Activated naive CD8-positive, alpha-beta T cell treated with anti-CD3 and anti-CD28 coated beads for 36 hours (primary cell): ENCODE measurements at places on chromosomes 6 and 20.

DNA sequence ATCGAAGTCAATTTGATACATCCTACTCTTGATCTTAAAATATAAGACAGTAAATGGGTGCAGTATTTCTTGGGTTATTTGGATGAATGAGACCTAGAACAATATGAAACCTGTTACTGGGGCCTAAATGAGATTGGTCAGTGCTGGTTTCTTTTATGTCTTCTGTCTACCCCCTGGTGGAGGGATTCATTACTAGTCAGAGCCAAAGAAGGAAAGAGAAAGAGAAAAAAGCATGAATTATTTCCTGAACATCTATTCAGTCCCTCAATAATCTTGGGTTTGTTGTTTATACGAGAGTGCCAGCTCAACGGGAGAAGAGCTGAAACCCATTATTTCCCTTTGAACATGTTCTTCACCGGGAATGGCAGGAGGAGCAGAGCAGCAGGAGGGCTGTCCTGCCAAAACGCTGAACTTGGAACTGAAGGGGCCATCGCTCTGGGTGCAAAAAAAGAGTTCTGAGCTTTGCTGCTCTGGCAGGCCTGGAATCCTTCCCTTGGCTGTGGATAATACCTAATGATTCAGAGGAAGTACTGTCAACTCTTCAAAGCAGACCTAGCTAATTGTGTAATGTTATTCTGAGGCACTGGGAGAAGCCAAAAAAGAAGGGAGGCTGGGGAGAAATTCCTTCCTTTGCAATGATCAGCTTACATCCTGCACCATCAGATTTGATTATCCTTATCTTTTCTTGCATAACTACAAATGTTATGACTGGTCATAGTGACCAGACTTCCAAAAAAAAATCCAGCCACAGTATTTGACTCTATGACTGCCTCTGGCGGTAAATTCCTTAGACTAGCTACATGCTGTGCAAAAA is 72.0 kb downstream of the BLOC1S5 start:
- no peak for DNase-seq

- DNase-seq, result no peak
These were observed 12.8 kb downstream of the ADNP start for GRCh38 chr20:50918403-50918802.

GRCh38 chr6:169324656-169325459 is 71.2 kb upstream of the THBS2 start:
- no peak for DNase-seq

GRCh38 chr6:37521674-37522073 is 22.0 kb upstream of the CCDC167 start:
- no peak for DNase-seq

- no peak for DNase-seq
These were observed 111.9 kb downstream of the TBX18 start for GRCh38 chr6:84652356-84653026.

GRCh38 chr6:84263557-84263956 is 36.1 kb upstream of the CEP162 start:
- no peak for DNase-seq

DNA sequence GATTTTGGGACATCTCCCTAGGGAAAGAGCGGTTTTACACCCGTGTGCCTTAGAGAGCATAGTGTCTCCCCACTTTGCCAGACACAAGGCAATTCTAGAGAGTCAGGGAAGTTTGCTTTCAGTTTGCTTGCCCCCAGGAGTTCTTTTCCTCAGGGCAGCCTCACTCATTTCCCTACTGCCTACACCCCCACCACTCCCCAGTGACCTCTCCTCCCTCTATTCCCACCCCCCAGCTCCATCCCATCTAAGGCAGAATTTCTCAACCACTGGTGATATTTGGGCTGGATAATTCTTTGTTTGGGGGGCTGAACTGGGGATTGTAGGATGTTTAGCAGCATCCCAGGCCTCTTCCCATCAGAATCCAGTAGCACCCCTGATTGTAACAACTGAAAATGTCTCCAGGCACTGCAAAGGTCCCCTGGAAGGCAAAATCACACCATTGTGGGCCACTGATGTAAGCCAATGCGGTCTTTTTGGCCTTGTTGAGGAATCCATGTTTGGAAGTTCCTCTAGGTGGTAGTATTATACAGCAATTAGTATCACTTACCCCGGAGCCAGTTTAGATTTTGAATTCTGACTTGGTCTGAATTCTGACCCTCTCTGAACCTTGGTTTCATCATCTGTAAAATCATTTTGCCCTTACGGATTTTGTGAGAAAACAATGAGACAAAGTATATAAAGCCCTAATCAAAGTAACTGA is 1.3 kb downstream of the EPPIN start:
- DNase-seq, result no peak

GRCh38 chr6:163191704-163192537 is 222.6 kb upstream of the QKI start:
- no peak for DNase-seq

- no peak for DNase-seq
These were observed 12.5 kb downstream of the TNXB start for GRCh38 chr6:32096394-32097258.

GRCh38 chr20:34971561-34972235 is 16.0 kb downstream of the MYH7B start:
- DNase-seq, result no peak

DNA sequence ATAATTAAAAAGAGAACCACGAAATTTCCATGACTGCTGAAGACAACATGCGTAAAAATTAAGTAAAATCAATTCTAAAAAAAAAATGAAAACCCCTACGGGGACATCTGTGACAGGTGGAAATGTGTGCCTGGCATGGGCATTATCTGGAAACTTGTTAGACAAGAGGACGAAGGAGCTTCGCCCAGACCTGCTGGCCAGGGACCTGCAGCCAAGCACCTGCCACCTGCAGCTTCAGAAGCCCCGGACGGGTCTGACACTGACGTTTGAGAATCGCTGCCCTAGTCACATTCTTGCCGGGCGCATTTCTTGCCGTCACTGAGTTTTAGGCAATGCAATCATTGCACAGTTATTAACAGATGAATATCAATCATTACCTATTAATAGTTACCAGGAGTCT is 140.3 kb downstream of the SMOC2 start:
- DNase-seq, result no peak

DNA sequence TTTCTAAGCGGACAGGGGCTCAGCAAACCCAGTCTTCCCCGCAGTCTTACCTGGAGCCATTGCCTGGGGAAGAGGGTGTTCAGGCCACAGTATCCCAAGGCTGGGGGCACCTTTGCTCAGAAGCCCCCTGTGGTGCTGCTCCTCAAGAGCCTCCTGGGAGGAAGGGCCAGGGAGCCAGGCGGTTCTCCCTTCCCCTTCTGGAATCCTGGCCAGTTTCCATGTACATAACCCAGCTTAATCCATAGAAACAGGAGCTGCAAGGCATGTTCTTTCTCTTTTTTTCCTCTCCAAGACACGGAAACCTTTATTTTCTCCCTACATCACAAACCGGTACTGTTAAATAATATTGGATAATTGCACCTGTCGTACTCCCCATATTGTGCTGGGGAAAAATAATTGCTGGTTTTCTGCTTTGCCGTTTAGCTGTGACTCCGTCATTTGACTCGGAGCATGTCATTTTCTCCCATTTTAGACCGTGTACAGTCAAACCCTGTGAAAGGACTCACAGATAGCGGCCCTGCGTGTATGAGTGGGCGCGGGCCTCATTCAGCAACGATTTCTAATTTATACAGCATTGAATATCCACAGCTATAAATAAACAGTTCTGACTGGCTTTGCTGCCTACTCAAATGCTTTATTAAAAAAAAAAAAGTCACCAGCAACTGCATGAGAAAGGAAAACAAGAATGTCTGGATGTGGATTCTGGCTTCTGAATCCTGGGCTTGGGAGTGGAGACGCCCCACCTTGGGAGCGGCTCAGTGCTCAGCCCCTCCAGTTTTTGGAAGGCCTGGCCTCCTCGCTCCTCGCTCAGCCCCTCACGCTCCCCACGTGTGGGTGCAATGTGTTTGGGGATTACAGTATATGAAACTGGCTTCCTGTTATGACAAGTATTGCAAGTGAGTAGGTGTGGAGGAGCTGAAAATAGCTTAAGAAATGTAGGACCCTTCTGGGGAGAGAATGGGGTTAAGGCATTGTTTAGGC is 67.3 kb downstream of the ADTRP start:
- peak; percentile 80 for DNase-seq

DNA sequence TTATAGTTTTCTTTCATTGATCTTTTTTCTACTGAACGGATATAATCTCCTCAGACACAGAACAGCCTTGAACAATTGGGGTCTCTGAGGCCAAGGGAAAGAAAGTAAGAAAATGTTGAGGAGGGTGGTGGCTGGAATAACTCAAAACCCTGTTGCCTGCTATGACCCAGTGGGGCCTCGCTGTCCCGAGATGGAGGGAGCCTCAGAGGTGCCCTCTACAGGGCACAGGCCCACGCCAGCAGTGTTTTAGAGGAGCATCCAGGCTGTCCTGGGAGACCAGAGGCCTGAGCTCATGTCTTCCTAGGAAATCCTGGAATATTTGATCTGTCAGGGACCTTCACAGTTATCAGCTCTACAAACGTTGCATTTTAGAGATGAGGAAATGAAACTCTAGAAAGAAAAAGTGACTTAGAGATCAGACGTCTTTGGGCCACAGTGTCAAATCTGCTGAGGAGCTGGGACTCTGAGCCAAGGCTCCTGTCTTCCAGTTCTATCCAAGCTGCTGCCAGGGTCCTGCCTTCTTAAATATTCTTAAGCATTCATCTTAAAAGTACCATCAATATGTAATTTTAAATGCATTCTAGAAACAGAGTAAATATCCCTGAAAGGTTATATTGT is 26.3 kb downstream of the ALDH5A1 start:
- peak; percentile 23 for DNase-seq

DNA sequence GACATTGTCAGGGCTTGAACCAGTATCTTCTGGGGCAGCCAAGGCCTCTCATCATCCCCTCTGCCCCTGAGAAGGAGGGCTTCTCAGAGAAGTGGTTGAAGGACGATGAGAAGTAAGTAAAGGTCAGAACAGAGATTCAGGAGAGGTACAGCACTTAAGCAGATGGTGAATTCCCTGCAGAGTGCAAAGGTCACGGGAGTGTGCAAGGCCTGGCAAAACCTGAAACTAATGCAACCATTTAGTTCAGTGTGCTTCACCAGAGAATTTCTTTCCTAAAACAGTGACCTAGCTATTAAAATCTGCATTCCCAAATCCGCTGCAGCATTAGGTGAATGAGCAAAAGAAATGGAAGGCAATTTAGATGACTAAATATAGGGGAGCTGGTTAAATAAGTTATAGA is 58.4 kb downstream of the TRERF1 start:
- no peak for DNase-seq

- no peak for DNase-seq
These were observed 13.8 kb downstream of the SYTL3 start for GRCh38 chr6:158663625-158664165.

GRCh38 chr6:44044154-44044539 is 83.1 kb downstream of the MRPL14 start:
- no peak for DNase-seq

- DNase-seq, result no peak
These were observed 35.2 kb downstream of the PLCG1 start for GRCh38 chr20:41172296-41173140.

GRCh38 chr6:156281266-156281665 is 495.9 kb upstream of the ARID1B start:
- DNase-seq, result no peak

GRCh38 chr6:81552644-81553043 is 199.8 kb downstream of the TENT5A start:
- DNase-seq, result no peak

DNA sequence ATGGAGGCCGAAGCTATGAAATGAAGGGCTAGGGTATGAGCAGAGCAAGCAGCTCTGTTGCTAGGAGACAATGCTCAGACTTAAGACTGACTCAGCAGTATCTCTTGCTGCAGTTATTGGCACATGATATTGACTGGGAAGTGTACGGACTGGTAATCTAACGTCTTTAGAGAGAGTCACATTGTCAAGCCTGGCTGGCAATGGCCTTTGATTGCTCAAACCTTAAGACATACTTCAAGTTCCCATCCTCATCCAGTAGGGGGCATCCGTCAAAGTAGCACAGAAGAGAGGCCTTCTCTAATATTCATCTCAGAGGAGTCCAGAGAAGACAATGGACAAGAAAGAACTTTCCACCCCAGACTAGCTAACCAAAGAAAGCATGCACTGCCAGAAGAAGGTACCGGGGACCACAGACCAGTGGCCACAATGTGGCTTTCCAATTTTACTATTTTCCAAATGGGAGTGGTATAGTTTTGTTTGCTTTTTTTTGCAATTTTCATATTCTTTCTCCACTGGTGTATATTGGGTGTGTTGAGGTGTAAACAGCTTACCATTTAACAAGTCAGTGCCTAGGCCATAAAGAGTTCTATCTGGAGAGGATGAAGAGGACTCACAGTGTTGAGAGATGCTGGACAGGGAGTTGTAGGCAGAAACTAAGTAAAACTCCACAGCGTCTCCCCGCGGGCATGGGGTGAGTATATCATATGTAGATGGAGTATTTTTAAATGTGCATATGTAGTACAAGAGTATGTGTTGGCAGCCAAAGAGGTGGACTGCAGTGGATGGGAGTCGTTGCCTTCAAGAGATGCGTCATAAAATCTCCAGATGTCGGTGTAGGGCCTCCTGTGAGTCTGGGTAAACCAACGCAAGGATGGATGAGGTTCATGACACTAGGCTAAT is 36.7 kb downstream of the LRFN2 start:
- no peak for DNase-seq

DNA sequence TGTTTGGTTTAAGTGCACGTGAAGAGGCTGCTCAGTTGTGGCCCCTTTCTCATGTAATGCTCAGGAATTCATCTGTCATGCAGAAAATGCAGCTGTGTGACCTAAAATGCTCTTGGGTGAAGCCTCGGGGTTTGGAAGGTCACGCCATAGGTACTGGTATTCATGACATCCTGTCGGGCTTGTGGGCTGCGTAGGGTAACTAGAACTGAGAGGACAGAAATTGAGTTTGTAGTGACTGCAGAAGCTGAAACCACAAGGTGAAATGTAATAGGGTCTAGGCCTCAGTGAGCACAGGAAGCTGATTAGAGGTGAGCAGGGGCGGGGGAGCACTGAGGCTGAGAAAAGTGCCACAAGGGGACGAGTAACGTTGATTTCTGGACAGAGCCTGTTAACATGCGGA is 128.8 kb downstream of the SOBP start:
- peak; percentile 60 for DNase-seq

GRCh38 chr6:91376686-91377085 is 789.8 kb upstream of the MAP3K7 start:
- DNase-seq, result no peak

- no peak for DNase-seq
These were observed 72.9 kb downstream of the ZFP64 start for GRCh38 chr20:52118696-52119095.

DNA sequence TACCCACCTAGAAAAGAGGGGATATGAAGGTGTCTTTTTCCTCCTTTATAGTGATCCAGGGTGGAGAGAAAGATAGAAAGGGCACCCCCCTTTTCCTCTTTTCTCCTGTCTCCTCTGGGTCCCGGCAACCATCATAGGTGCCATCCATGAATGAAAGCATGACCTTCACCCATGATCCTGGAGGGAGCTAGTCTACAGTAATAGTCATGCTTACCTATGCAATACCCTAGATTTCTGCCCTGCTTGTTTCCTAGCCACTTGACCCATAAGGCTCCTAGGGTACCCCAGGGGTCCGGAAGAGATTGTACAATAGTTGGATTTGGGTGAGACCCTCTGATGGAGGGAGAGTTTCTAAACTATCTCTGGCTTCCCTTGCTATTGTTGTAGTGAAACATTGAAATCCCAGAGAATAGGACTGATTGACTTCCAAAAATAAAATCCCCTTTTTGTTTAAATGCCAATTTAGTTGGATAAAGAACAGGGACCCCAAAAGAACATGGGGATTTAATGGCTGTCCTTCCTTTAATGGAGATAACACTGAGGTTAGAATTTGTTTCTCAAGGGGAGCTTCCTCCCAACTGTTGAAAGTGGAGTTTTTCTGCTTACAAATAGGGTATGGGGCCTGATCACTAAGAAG is 366.8 kb upstream of the KHDRBS2 start:
- no peak for DNase-seq

- DNase-seq, result no peak
These were observed 223.4 kb downstream of the PREX1 start for GRCh38 chr20:48604426-48604825.
